CD4-positive, alpha-beta T cell (primary cell): ENCODE measurements at places on chromosomes 2 and 18. TPM values are rescaled to one million over a fixed set of nuclear protein-coding genes. Genes with fewer than 3 reads are reported as not detected.
A peak's percentile ranks its signal among the peaks of the same experiment; 100 is the strongest.

GRCh38 chr18:24219561-24220317 is 80.9 kb downstream of the CABYR start:
- no peaks in the 10 kb centered on the region for H3K27me3 ChIP-seq
- H3K4me3 ChIP-seq: no peak overlapping the region
- no peak overlapping the region for H3K27ac ChIP-seq
- no peaks in the 10 kb centered on the region for H3K4me1 ChIP-seq

GRCh38 chr2:231709981-231710798 is 1.9 kb downstream of the PTMA start:
- H3K4me3 ChIP-seq: peak overlapping the region; percentile 97
- H3K36me3 ChIP-seq: peaks cover 31% of the 10 kb centered on the region
- peak; percentile 86 for DNase-seq
- H3K27ac ChIP-seq: peak overlapping the region; percentile 97
- no peaks in the 10 kb centered on the region for H3K27me3 ChIP-seq

DNA sequence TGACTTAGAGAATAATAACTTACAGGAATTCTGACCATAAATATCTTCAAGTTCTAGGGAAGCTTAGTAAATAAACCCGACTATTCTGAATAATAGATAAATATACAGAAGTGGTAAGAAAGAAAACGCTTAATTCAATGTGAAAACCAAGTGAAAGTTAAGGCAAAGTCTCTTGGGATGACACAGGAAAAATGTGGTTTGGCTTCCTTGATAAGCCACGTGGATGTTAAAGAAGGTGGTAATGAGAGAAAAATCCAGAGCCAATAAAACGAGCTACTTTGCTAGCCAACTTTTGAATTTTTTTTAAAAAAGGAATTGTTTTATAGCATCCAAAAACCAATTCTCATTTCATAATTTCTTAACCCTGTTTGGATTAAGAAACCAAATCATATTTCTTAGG is 166.2 kb upstream of the VRK2 start:
- no peaks in the 10 kb centered on the region for H3K4me1 ChIP-seq
- no peaks in the 10 kb centered on the region for H3K36me3 ChIP-seq
- no peak for DNase-seq
- no peak overlapping the region for H3K4me3 ChIP-seq
- H3K27ac ChIP-seq: no peak overlapping the region
- no peaks in the 10 kb centered on the region for H3K27me3 ChIP-seq

GRCh38 chr2:170969872-170970496 is 40.9 kb downstream of the GORASP2 start:
- H3K27me3 ChIP-seq: no peaks in the 10 kb centered on the region
- H3K27ac ChIP-seq: no peak overlapping the region
- H3K4me1 ChIP-seq: peaks cover 16% of the 10 kb centered on the region
- no peak for DNase-seq
- H3K36me3 ChIP-seq: peaks cover 28% of the 10 kb centered on the region
- no peak overlapping the region for H3K4me3 ChIP-seq

DNA sequence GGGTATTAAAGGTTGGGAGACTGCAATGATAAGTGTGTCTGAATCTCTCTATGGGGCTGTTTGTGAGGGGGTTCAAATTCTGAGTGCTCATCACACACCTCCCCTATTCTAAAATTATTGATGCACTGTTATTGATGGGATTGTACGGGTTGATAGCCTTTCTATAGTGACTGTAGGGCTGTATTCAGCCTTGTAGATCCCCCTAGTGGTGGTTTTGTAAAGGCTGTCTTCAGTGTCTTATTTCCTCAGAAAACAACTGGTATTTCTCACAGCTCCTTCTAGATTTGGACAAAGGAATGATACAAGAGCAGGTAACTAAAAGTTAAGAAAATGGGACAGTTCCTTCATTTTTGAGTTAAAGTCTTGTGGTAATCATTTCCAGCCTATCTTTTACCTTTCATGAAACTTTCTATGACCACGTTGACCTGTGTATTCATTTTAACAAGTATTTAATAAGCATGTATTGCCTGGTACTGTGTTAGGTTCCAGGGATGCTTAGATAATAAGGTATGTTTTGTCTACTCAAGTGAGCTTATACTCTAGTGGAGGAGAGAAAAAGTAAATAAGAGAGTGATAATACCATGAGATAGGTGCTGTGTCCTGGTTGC is 21.2 kb downstream of the SMAD4 start:
- peaks cover 53% of the 10 kb centered on the region for H3K36me3 ChIP-seq
- peak; percentile 15 for DNase-seq
- no peaks in the 10 kb centered on the region for H3K27me3 ChIP-seq
- no peaks in the 10 kb centered on the region for H3K4me1 ChIP-seq
- H3K4me3 ChIP-seq: no peak overlapping the region

The SCG2 gene
- total RNA-seq: not detected

The IGFBP2 gene
- total RNA-seq: not detected

- peak overlapping the region; percentile 97 for H3K27ac ChIP-seq
- H3K27me3 ChIP-seq: no peaks in the 10 kb centered on the region
- DNase-seq: peak; percentile 99
- peaks cover 58% of the 10 kb centered on the region for H3K4me1 ChIP-seq
Measured at GRCh38 chr2:231464576-231465540, 574 bp upstream of the NCL start.

- no peak for DNase-seq
- H3K4me1 ChIP-seq: no peaks in the 10 kb centered on the region
- no peak overlapping the region for H3K4me3 ChIP-seq
- H3K36me3 ChIP-seq: no peaks in the 10 kb centered on the region
- no peak overlapping the region for H3K27ac ChIP-seq
Measured at GRCh38 chr18:68738564-68738963, 23.7 kb upstream of the TMX3 start.

DNA sequence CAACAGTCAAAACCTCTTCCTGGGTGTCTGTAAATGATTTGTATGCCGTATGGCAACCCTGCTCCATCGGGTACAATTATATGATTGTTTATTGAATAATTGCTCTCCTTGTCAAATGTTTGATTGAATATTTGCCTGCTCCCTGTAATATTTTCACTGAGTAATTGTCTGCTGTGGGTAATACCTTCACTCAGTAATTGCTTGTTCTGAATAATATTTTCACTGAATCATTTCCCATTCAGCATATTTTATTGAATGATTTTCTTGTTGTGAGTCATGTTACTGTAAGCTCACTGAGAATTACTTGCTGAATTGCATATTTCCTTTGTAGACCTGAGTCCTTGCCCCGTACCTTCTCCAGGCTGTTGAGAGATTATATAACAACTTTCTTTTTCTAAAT is 535.2 kb downstream of the METTL4 start:
- no peak for DNase-seq
- no peak overlapping the region for H3K4me3 ChIP-seq
- H3K36me3 ChIP-seq: no peaks in the 10 kb centered on the region
- H3K4me1 ChIP-seq: no peaks in the 10 kb centered on the region
- no peaks in the 10 kb centered on the region for H3K27me3 ChIP-seq

The ATOH8 gene
- not detected for total RNA-seq

The LRATD1 gene
- not detected for total RNA-seq

DNA sequence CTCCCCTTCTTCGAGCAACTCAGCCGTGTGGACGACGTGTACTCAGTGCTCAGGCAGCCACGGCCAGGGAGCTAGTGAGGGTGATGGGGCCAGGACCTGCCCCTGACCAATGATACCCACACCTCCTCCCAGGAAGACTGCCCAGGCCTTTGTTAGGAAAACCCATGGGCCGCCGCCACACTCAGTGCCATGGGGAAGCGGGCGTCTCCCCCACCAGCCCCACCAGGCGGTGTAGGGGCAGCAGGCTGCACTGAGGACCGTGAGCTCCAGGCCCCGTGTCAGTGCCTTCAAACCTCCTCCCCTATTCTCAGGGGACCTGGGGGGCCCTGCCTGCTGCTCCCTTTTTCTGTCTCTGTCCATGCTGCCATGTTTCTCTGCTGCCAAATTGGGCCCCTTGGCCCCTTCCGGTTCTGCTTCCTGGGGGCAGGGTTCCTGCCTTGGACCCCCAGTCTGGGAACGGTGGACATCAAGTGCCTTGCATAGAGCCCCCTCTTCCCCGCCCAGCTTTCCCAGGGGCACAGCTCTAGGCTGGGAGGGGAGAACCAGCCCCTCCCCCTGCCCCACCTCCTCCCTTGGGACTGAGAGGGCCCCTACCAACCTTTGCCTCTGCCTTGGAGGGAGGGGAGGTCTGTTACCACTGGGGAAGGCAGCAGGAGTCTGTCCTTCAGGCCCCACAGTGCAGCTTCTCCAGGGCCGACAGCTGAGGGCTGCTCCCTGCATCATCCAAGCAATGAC is 4.8 kb downstream of the CTDSP1 start:
- peaks cover 39% of the 10 kb centered on the region for H3K36me3 ChIP-seq
- no peak overlapping the region for H3K4me3 ChIP-seq
- DNase-seq: no peak
- H3K27ac ChIP-seq: peak overlapping the region; percentile 78

The PLCL1 gene
- 27.0 TPM for total RNA-seq

The PLB1 gene
- 1.6 TPM for total RNA-seq

The NEURL3 gene
- not detected for total RNA-seq

- DNase-seq: no peak
- H3K27me3 ChIP-seq: no peaks in the 10 kb centered on the region
- H3K4me1 ChIP-seq: no peaks in the 10 kb centered on the region
- no peak overlapping the region for H3K27ac ChIP-seq
- no peaks in the 10 kb centered on the region for H3K36me3 ChIP-seq
- H3K4me3 ChIP-seq: no peak overlapping the region
Measured at GRCh38 chr2:107466984-107467773, 359.5 kb upstream of the RGPD4 start.

The SPC25 gene
- total RNA-seq: 0.17 TPM

DNA sequence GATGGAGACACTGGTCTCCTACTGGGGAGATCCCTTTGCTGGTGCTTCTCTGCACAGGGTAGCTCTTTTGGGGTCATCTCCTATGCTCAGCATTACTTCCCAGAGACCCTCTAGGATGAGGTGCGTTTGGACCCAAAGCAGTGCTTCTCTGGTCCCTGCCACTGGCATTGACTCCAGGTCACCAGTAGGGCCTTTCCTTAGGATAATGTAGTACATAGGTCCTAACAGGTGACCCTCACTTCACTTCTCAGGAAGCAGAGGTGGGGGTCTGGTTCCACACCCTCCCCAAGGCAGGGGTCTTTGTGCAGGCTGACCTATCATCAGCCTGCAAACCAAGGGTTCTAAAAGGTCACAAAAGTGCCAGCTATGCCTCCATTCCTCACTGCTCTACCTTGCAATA is 145.8 kb upstream of the HS6ST1 start:
- DNase-seq: no peak
- no peaks in the 10 kb centered on the region for H3K27me3 ChIP-seq
- H3K4me1 ChIP-seq: no peaks in the 10 kb centered on the region
- no peaks in the 10 kb centered on the region for H3K36me3 ChIP-seq

DNA sequence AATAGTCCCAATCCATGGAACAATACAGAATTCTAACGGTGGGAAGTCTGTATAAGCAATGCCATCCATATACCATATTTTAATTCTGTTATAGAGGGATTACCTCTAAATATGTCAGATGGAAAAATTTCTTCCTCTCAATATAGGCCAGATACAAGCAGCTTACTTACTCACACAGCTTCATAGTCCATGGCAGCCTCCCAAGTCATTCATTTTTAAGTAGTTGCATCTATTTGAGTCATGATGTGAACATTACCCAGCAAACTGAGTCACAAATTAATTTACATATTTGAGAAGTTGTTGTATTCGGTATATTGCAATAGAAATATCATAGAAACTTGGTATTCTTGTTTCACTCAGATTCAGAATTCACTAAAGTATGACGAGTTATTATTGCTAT is 20.3 kb downstream of the TBR1 start:
- H3K4me1 ChIP-seq: no peaks in the 10 kb centered on the region
- no peak overlapping the region for H3K27ac ChIP-seq
- no peaks in the 10 kb centered on the region for H3K36me3 ChIP-seq
- H3K4me3 ChIP-seq: no peak overlapping the region
- no peaks in the 10 kb centered on the region for H3K27me3 ChIP-seq

DNA sequence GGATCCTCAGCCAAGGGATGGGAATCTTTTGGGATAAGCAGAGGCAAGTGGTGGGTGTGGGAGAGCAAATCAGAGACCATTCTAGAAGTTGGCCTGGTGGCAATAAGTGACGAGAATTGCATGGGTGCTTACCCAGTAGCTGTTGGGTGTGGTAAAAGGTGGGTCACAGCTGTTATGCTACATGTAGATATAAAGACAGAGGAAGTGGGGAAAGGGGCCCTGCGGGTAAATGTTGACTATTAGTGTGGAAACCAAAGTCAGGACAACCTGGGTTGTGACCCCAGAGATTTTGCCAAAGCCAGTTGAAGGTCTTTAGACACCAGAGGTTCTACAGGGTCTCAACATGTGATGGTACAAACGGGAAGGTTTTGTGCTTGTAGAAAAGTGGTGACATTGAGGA is 443.6 kb upstream of the HNRNPA3 start:
- no peak for DNase-seq
- no peak overlapping the region for H3K4me3 ChIP-seq
- no peaks in the 10 kb centered on the region for H3K36me3 ChIP-seq
- no peaks in the 10 kb centered on the region for H3K4me1 ChIP-seq
- no peak overlapping the region for H3K27ac ChIP-seq
- peaks cover 4% of the 10 kb centered on the region for H3K27me3 ChIP-seq

DNA sequence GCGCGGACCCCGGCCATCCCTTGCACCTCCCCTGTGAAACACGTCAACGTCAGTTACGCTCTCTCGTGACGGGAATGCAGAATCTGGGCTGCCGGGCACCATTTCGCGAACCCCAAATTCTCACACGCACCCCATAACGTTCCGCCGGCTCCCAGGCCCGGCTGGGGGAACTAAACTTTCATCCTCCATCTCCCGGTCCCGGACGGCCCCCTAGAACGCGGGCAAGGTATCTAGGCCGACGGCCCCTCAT is 544 bp downstream of the DNAJC27 start:
- H3K27me3 ChIP-seq: no peaks in the 10 kb centered on the region
- H3K4me3 ChIP-seq: peak overlapping the region; percentile 95

DNA sequence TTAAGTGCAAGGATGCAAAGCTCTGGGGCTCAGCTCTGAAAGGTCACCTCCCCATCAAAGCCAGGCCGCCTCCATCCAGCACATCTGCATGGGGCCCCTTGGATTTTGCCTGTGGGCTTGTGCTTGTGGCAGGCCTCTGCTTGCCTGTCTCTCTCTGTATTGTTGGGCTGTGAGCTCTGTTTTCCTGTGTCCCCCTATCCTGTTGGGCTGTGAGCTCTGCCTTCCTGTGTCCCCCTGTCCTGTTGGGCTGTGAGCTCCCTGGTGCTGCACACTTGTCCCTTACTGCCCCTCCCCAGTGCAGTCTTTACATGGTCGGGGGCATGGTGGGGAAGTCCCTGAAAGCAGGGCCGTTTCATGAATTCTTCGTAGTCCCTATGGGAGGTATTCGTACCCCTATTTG is 49.2 kb upstream of the PDIA6 start:
- no peak overlapping the region for H3K27ac ChIP-seq
- DNase-seq: no peak
- H3K4me3 ChIP-seq: no peak overlapping the region
- no peaks in the 10 kb centered on the region for H3K27me3 ChIP-seq
- peaks cover 30% of the 10 kb centered on the region for H3K4me1 ChIP-seq

The TUBA3E gene
- not detected for total RNA-seq
